Regular cardiac myocyte (primary cell): ENCODE measurements at places on chromosomes 3 and 15. TPM values are rescaled to one million over a fixed set of nuclear protein-coding genes. Genes with fewer than 3 reads are reported as not detected.

Gene CPNE9
- 0.19 TPM in 1 of 2 replicates, not detected in the other for total RNA-seq

Gene TRIM59
- total RNA-seq = 13.2 and 29.1 TPM in 2 replicates

Gene TGM4
- total RNA-seq = not detected in 2 replicates

Gene MAP1A
- 39.5 and 44.3 TPM in 2 replicates for total RNA-seq
